ENCODE measurements at places on chromosomes 5 and 9.

DNA sequence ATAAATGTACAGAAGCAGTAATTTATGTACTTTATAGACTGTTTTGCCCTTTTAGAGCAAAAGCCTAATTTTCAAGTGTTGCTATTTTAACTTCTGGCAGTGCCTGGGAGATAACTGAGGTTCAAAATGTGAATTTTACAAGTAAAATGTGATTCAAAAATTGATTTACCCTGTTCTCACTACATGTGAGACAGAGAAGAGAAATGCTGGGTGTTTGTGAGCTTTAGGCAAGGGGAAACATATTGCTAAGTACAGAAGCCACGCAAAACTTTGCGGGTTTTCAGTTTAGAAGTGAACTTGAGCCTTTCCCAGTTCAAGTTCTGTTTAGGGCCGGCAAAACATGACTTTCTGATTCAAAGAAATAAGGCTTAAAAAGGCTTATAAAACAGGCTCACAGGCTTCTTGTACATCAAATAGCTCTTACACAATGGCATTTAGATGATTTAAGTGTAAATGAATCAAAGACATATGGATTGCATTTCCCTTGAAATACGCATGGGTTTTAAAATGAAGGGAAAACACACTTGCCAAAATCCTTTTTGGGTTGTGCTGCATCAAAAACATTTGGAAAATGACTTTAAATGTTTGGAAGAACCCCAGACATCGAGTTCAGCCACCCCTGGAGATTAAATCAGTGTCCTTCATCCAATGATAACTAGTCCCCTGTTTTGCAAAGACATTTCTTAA is 370.8 kb upstream of the MEF2C start:
- DNase-seq = no peak

DNA sequence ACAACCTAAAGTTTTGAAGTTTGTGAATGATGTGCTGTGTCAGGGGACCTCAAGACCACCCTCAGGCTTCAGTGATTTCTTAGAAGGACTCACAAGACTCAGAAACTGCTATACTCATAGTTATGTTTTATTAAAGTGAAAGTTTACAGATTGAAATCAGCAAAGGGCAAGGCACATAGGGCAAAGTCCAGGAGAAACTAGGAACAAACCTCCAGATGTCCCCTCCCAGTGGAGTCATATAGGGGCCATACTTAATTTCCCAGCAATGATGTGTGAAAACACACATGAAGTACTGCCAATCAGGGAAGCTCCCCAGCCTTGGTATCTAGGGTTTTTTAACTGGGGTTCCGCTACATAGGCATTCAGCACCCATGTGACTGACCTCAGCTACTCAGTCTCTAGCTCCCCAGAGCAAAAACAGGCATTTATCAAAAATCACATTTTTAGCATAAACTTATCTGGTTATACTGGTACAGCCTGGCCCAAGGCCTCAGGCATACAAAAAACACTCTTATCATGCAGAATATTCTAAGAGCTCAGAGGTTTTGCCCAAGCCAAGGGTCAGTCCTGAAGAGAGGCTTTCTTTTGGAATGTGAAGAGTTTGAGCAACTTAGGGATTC is 74.7 kb upstream of the ANKRD55 start:
- no peak for DNase-seq

DNA sequence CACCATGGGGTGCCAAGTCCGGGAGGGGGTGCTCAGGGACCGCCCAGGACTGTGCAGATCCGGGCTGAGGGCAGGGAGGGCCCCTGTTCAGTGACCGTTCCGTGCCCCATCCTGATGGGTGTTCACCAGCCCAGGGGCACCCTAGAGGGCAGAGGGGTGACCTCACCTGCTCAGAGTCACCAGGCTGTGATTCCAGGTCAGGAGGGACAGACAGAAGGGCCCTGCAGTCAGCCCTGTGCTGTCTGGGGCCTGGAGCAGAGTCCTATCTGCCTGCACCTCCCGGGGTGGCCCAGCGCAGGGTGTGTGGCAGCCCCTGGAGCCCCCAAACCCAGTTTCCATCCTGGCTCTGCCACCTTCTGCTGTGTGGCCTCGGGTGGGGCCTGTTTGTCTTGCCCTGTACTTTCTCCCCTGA is 241.9 kb downstream of the PBX3 start:
- DNase-seq = no peak

DNA sequence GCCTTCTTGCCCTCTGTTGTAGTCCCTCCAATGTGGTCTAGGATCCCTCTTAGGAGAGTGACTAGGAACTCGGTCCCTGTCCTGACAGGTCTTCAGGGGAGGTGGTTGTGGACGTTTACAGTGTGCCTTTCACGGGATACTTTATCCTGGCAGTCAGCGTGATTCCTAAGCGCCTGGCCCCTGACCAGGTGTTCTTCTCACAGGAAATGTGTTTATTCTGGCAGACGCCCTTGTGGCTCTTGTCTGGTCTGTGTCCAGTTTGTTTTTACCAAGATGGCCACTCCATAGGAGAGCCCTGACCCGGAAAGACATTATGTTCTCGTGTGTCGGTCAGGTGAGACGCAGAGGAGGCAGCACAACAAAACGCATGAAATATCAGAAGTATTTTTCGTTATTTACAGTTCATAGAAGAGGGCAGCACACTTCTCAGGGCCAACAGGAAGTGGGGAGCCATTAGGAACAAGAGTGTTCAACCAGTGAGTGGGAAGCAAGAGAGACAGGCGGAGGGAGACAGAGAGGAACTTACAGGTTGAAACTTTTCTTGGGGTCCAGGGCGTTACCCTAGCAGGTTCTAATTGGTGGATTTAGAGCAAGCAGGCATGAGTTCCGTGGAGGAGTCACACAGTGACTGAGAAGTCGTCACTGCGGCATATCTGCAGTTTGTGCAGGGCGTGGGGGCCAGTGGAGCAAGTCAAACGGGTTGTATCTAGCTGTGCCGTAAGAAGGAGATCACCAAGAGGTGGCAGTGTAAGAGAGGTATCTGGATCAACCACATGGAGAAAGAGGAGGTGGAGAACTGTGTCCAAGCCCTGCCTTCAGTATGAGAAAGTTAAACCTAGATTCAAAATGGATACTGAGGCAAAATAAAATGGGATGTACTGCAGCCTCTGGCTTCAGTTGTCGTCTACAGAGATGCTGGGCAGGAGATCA is 412.9 kb downstream of the ZSWIM6 start:
- no peak for DNase-seq

GRCh38 chr5:87526131-87526530 is 113.4 kb upstream of the CCNH start:
- no peak for DNase-seq

- no peak for DNase-seq
These were observed 11.8 kb upstream of the CRHBP start for GRCh38 chr5:76941000-76941399.

DNA sequence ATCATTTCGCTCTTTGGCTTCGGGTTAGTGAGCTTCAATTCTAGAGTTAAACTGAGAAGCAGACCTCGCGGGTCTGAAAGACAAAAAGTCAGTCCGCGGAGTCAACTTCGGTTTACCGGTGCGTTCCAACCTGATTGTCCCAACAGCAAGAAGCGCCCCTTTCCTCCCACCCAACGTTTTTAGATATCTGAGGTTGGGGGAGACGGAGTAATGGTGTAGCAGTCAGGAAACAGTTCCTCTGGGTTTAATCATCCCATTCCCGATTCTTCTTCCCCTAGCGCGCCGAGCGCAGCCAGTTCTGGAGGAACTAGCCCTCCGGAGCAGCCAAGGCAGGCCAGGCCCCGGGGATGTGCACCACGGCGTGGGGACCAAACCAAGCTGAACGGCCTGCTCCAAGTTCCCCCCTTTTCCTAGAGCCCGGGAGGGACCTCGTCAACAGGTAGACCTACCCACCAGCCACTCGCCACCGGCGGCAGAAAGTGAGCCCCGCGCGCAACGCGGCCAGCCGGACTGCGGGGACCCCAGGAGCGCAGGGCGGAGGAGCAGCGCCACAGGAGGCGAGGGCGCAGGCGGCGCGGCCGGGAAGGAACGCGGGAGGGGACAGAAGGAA is 622 bp upstream of the ISL1 start:
- DNase-seq = no peak

DNA sequence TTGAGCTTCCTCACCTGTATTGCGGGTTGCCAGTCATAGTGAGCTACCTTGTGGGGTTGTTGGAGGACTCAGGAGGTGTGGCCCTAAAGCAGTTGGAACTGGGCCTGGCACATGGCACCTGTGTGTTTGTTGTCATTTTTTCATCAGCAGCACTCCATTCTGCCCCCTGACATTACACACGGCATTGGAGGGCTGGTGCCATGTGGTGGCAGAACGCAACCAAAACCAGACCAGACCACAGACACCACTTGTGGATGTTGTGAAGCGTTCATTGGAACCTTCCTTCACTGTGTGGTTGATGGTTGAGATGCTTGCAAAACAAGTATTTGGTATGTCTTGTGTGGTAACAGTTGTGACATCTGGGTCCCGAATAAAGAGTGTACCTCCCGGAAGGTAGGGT is 113.2 kb upstream of the ERCC6L2 start:
- no peak for DNase-seq

- no peak for DNase-seq
These were observed 120.3 kb downstream of the INVS start for GRCh38 chr9:100219347-100219746.

- DNase-seq = no peak
These were observed 90.4 kb downstream of the ZNF608 start for GRCh38 chr5:124655921-124656511.

DNA sequence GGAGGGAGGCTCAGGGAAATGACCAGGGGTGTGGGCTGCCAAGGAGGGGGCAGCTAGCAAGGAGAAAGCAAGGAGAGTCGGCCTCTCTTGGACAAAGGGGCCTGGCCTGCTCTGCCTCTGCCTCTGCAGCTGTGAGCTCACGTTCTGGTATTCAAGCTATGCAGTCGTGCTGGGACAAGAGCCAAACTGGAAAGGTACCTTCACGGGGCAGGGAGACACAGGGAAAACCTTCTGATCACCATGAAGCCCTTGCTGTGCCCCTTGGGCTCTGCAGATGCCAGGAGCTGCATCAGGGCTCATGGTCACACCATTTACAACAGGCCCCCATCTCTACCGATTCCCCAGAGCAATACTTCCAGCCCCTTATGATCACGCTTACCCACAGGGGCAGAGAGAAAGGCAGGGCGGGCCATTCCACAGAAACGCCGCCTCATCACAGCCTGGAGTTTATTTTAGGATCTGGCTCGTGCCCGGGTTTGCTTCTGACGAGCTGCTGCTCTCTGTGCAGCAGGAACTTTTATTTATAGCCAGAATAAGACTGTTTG is 63.2 kb downstream of the PRRT1B start:
- no peak for DNase-seq

- DNase-seq = no peak
These were observed 137.2 kb downstream of the ARRDC3 start for GRCh38 chr5:91245871-91246270.

GRCh38 chr5:158648631-158649030 is 451.1 kb downstream of the EBF1 start:
- DNase-seq = no peak

DNA sequence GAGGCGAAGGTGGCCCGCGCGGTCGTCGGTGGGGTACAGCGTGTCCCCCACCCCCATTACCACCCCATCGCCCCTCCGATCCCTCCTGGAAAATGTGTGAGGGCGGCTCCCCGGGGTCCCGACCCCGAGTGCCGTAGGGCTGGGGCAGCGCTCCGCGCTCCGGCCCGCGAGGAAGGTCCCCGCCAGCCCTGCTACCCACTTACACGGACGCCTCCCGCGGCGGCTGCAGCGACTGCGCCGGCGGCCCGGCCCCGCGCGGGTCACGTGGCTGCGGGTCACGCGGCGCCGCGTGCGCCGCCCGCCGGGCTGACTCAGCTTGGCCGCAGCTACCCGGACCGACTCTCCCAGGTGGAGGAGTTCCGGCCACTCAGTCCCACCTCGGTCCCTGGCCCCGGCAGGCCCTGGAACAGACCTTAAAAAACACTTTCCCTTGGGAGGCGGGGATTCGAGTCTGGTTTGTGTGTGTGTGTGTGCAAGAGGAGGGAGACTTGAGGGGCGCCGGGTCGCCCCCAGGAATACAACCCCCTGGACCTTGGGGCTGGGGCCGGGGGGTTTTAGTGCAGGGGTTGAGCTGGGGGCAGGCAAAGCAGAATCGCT is at the start of gene GNPDA1:
TSS of gene GNPDA1 (minus strand) at position 236 of the 597 bp plus-strand sequence. CDS start 992 bp downstream, outside the sequence.
- peak; percentile 46 for DNase-seq

DNA sequence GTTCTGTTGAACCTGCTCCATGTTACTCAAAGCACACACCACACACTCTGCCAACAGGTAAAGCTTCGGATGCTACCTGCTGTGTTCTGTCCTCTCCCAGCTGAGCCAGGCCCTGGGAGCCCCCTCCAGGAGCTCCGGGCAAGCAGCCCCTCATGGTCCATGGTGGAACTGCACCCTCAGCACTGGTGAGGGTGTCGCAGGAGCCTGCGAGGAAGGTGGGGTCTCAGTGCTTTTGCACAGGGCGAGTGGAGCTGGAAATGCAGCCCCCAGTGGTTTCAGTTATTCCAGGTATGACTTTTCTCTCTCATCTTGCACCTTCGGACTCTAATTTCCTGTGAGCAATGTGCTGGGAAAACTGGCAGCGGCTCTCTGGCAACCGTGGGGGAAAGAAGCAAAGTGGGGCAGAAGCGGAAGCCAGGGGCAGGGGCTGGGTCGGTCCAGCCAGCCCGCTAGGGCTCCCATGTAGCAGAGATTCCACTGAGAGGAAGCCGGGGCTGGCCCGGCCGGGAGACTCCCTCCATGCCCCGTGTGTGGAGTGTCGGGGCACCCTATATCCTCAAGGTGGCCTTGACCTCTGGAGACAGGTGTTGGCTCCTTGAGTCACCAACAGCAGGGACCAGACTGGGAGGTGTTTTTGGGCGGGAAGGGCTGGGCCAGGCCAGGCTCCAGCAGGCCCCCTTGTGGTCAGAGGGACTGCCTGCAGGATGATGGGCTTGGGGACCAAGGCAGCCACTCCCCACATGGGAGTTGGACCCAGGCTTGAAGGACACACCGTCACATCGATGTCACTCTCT is 75.6 kb upstream of the PRSS3 start:
- DNase-seq = no peak

DNA sequence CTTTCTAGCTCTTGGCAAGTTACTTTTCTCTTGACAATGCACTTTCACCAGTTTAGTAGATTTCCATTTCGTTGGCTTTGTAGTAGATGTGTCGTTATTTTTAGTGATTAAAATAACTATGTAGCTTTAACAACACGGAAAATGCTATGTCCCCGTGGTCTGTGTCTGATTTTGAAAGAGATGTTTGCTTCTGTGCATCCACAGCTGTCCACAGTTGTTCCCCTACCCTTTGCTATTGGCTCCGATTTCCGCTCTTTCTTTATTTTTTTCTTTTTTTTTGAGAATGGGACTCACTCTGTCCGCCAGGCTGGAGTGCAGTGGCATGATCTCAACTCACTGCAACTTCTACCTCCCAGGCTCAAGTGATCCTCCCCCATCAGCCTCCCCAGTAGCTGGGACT is 533.9 kb downstream of the IRX1 start:
- DNase-seq = no peak

- DNase-seq = no peak
These were observed 22.7 kb downstream of the TERT start for GRCh38 chr5:1272201-1272600.

GRCh38 chr9:96875461-96876142 is 21.3 kb upstream of the ZNF782 start:
- no peak for DNase-seq

GRCh38 chr5:147290261-147290660 is 55.4 kb downstream of the STK32A start:
- no peak for DNase-seq

All from activated CD4-positive, CD25-positive, alpha-beta regulatory T cell (primary cell).